ENCODE measurements at places on chromosomes 5 and 9.

GRCh38 chr5:94613583-94613982, 4.8 kb downstream of the KIAA0825 start:
- DNase-seq, result peak; percentile 19

GRCh38 chr9:119941091-119941490, 571.9 kb upstream of the BRINP1 start:
- no peak for DNase-seq

GRCh38 chr9:90099262-90099963, 494.6 kb downstream of the GADD45G start:
- DNase-seq, result no peak

GRCh38 chr5:133439859-133440258, 172.5 kb downstream of the FSTL4 start:
- DNase-seq, result no peak

- DNase-seq, result no peak
Measured at GRCh38 chr5:6775571-6775970, 62.3 kb downstream of the TENT4A start.

DNA sequence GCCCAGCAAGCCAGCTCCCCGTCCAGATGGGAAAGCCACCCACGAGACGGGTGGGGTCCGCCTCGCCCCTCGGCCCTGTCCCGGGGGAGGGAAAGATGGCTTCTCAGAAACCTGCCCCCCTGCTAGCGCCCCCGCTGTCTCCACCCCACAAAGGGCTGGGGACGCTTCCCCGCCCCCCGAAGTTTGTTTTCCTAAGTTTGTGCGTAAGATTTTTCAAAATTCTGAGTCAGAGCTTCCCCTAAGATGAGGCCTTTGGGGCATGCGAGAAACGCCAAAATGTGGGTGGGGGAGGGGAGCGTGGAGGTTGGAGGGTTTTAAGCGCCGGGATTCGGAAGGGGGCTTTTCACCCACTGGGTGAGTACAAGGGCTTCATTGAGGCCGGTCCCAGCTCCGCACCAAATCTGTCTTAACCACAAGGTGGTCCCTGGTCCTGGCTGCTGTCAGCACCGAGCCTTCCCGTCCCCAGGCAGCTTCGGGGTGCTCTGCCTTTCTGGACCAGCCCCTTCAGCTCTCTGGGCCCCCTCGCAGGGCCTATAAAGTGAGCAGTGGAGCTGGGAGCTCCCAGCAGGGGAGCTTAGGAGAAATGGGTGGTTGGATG, 32.3 kb downstream of the PRRX2 start:
- no peak for DNase-seq

Measured in AML-193 (cell line).